ENCODE measurements at places on chromosomes 6 and 20.

DNA sequence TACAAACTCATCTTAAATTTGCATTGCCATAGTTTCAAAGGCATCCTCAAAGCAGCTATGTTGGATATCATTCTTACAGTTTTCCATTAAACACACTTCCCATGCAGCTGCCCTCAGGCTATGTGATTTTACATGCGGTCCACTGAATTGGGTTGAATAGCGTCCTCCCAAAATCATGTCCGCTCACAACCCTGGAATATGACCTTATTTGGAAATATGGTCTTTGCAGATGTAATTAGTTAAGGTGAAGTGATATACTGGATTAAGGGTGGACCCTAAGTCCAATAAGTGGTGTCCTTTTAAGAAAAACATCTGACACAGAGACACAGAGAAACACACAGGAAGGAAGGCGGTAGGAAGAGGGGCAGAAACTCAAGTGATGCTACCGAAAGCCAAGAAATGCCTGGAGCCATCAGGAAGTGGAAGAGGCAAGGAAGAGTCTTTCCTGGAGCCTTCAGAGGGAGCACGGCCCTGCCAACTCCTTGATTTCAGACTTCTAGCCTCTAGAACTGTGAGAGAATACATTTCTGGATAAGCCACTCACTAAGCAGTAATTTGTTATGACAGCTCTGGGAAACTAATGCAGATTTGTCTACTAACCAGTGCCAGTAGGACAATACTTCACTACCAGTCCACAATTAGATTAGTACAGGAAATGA, 42.7 kb upstream of the NHSL1 start:
- DNase-seq = no peak

DNA sequence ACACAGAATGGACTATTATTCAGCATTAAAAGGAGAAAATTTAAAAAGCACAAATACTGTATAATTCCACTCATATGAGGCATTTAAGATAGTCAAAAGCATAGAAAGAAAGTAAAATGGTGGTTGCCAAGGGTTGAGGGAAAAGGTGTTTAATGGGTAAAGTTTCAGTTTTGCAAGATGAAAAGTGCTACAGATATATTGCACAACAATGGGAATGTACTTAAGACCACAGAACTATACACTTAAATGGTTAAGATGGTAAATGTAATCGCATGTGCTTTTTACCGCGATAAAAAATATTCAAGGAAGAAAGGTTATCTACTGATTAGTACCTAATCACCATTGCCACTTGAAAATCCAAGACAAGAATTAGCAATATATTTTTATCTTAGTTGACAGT, 71.8 kb upstream of the NOX3 start:
- DNase-seq = no peak

GRCh38 chr20:23090878-23091277, 4.8 kb upstream of the CD93 start:
- DNase-seq = no peak

DNA sequence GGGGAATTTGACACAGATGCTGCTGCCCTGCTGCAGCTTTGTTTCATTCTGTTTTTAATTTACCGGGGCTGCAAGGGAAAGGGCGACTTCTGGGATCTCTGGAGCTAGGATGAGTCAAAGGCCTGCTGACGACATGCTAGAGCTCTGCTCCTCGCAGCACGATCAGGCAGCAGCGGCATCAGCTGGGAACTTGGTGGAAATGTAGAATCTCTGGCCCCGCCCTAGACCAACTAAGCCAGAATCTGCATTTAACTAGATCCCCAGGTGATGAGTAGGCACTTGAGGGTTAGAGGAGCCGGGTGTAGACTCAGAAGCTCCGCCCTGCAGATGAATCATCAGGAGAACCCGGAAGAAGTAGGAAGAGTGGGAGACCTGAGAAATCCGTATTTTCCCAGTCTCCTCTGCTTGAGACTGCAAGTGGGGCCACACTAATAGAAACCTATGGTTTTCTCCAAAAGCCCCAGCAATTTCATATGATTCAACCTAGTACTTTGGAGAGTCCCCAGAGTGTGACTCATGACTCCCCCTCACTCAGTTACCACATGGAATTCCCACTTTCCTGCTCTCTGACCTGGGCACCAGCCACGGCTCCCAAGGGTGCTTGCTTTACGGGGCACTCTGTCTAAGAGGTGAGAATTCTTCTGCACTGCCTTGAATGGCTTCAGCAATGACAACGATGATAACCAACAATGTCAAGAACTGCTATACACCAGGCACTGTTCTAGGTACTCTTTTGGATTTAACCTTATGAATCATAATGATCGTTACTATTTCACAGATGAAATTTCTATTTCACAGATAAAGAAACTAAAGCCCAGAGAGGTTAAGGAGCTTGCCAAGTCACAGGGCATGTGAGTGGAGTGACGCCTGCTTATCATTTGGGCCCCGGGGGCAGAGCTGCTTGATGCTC, 18.1 kb downstream of the TUBB2B start:
- no peak for DNase-seq

- DNase-seq = no peak
Observed at GRCh38 chr6:136403110-136403980, 113.7 kb upstream of the BCLAF1 start.

GRCh38 chr20:47353692-47354463, 2.6 kb downstream of the ZMYND8 start:
- no peak for DNase-seq

DNA sequence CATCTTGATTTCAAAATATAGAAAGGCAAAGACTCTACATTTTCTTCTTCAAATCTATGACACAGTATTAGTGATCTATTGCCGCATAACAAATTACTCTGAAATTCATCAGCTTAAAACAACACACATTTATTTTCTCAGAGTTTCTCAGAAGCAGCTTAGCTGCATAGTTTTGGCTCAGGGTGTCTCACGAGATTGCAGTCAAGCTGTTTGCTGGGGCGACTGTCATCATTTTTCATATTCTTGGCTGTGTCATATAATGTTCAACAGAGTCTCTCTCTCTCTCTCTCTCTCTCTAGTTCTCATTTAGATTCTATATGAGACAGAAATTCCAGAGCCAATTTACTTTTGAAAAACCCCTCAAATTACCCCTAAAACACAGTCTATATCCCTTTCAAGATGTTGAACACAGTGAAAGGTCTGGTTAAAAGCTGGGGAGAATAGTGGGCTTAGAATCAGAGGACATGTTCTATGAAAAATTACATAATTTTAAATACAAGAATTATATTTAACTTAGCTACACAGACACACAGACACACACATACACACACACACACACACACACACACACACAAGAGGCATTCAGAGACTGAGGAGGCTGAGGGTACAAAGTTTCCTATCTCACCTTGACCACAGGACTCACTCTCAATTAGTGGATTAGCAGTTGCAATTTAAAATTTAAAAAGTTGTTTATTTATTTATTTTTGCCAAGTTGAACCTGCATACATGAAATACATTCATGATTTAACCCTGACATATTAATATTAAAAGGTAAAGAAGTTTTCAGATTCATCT, 86.7 kb downstream of the MKKS start:
- no peak for DNase-seq

DNA sequence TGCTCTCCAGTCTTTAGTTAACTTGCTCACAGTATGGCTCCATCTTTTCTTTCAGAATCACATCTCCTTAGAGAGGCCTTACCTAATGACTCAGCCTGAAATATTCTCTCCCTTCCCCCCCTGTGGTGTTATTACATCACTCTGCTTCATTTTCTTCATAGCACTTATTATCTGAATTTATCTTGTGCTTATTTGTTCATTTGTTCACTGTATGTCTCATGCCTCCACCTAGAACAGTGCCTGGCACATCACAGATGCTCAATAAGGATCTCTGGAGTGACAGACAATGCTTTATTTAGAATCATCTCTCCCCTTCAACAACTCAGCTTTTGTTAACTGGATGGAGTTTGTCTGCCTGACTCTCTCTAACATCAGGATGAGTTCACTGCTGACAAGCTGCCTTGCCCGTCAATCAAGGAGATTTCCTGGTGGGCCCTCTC, 96.6 kb upstream of the MAN1A1 start:
- DNase-seq = no peak

- DNase-seq = no peak
Observed at GRCh38 chr6:80608881-80609280, 502.4 kb downstream of the BCKDHB start.

DNA sequence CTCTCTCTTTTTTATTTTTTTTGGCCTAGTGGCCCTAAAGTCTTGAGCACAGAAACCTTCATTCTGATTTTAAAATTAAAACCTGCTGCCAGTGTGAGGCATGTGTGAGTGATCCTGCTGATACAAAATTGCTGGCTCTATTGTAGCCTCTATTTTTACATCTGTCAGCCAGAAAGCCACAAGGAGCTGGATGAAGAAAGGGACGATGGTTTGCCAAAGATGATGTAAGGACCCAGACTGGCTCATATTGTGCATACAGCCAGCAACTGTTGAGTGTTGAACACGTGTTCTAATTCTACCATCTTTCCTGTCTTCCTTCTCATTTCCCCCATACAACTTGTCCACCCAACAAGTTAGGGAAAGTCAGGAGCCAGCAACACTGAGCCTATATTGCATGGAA, 40.8 kb upstream of the ATXN1 start:
- DNase-seq = no peak

GRCh38 chr6:30719791-30720737, at the start of gene TUBB:
TUBB (plus strand) TSS chr6:30720352; CDS start chr6:30720507, 155 bp downstream.
- DNase-seq = peak; percentile 97

DNA sequence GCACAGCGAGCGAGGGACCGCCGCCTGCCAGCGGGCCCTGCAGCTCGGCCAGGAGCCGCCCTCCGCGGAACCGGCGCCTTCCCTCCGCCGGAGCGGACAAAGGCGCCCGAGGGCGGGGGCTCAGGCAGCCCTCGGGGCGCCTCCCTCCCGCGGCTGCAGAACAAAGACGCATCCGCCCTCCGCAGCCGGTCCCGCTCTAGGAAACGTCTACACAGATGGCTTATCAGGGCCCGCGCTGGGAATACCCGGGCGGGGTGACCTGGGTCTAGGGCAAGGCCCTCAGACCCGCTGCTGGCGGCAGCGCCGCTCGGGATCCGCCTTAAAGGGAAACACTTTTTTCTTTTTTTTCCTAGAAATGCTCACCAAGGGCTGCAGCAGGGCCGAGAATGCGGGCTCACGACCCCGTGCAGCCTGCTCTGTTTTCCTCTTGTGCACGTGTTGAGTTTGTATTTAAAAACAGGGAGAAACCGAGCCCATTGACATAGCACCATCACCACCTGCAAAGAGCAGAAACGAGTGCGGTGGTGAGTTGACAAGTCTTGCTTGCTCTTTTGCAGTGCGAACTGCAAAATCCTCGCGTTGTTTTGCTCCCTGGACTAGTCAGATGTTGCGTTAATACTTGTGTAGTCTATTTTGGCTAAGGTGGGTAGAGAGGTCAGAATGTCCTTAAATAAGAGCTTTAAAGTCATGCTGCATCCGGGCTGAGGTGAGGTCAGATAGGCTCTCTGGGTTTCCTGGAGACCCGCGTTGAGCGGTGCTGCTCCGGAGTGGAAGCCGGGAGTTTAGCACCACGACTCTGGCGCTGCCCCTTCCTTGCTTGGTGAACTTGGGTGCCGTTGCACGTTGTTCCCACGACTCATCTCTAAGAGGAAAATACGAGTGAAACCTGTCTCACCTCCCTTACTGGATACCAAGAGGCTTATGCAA, 1.1 kb upstream of the RPS6KA2 start:
- peak; percentile 85 for DNase-seq

GRCh38 chr6:105793130-105793529, 293.0 kb upstream of the PRDM1 start:
- DNase-seq = no peak

DNA sequence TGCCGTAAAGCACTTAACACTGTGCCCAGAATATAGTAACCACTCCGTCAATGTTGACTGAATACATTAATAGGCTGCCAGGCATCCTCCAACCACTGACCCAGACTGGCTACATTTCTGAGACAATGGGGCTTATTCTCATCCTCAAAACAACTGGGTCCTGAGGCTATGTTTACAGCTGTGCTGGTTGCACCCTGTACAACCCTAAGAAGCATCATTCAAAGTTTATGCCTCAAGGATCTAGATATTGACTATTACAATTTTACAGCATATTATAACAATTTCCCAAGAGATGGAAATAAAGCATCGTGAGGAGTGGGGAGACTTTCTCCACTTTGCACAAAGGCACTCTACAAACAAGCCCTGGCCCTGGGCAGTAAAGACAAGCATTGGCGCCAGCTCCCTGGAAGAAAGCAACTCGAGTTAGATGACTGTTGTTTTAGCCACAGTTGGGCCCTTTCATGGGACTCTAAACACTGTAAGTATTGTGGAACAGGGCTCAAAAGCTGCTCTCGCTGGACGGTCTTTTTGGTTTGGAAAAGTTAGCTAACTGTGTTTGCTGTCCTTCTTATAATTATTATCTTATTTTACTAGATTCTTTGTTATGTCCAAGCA, 30.2 kb downstream of the MYLIP start:
- no peak for DNase-seq

- DNase-seq = no peak
Observed at GRCh38 chr6:144219056-144219685, 66.0 kb upstream of the UTRN start.

- no peak for DNase-seq
Observed at GRCh38 chr6:147497472-147497871, 11.0 kb upstream of the SAMD5 start.

GRCh38 chr20:8940326-8940725, 128.6 kb upstream of the PLCB4 start:
- no peak for DNase-seq

GRCh38 chr6:89132057-89132456, 13.8 kb upstream of the PM20D2 start:
- DNase-seq = no peak

DNA sequence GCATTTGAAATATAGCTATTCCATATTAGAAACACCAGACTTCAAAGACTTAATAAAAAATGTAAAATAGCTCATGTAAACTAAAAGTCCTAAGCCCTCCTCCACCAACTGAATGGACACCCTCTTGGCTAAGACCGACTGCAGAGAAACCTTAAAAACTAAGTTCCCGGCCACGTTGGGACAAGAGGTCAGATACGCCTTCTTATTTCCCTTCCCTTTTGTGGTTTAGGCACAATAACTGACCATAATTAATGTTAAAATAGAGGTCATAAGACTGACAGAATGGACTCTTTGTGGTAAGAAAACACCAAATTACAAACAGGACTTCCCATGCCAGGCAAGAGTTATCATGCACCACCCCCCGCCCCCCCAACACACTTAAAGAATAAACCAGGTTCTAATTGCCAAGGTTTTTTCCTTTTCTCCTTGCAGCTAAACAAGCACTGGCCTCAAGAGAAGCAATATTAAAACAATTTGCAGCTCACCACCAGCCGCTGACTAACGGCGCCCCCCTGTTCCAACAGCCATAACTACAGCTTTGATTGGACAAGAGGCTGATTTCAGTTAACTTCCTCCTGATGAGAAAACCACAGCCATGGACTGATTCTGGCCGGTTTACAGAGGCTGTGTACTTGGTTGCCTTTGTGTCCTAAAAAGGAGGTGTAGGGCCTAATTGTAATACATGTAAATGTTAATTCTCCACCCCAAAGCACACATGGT, 10.7 kb upstream of the LAMP5 start:
- DNase-seq = no peak

All from neuronal stem cell (in vitro differentiated cells).